Karpas-422 (cell line): ENCODE measurements at places on chromosomes 2 and 18. TPM values are rescaled to one million over a fixed set of nuclear protein-coding genes. Genes with fewer than 3 reads are reported as not detected.

Gene COL6A3
- total RNA-seq: 0.07 TPM in 1 of 2 replicates, not detected in the other

Gene TMEM163
- total RNA-seq: 4.7 and 7.3 TPM in 2 replicates

Gene IL37
- not detected in 2 replicates for total RNA-seq

Gene BBS5
- total RNA-seq: 2.0 and 4.2 TPM in 2 replicates

Gene RBM43
- total RNA-seq: 3.7 and 4.5 TPM in 2 replicates

Gene PPP1R1C
- not detected in 2 replicates for total RNA-seq

Gene TCF23
- not detected in 2 replicates for total RNA-seq

Gene IRS1
- 3.5 and 3.9 TPM in 2 replicates for total RNA-seq

Gene FBXO15
- total RNA-seq: 0.32 and 0.89 TPM in 2 replicates

Gene KANSL1L
- 11.3 and 26.1 TPM in 2 replicates for total RNA-seq

Gene SERPINB7
- total RNA-seq: 2.8 TPM in 1 of 2 replicates, not detected in the other

Gene TMEM185B
- 12.9 and 13.0 TPM in 2 replicates for total RNA-seq

Gene XRCC5
- 102 and 107 TPM in 2 replicates for total RNA-seq

Gene PLGLB1
- 4.1 and 12.2 TPM in 2 replicates for total RNA-seq

Gene VWC2L
- total RNA-seq: not detected in 2 replicates

Gene ALPP
- not detected in 2 replicates for total RNA-seq

Gene DLGAP1
- 4.8 and 8.8 TPM in 2 replicates for total RNA-seq

Gene DES
- total RNA-seq: not detected in 2 replicates

Gene CD8B2
- not detected in 2 replicates for total RNA-seq

Gene SLC9A2
- total RNA-seq: not detected in 2 replicates

Gene CDK15
- not detected in 2 replicates for total RNA-seq

Gene ANKRD62
- not detected in 2 replicates for total RNA-seq

Gene BOLL
- not detected in 2 replicates for total RNA-seq

Gene RAX
- total RNA-seq: not detected in 2 replicates

Gene MALL
- total RNA-seq: not detected in 2 replicates

Gene KIF1A
- total RNA-seq: not detected in 2 replicates

Gene HTR2B
- total RNA-seq: not detected in 2 replicates

Gene PLEK
- 224 and 232 TPM in 2 replicates for total RNA-seq

Gene CYP27A1
- 0.29 TPM in 1 of 2 replicates, not detected in the other for total RNA-seq

Gene SMYD5
- 35.6 and 48.1 TPM in 2 replicates for total RNA-seq

Gene PTPN4
- 34.5 and 56.7 TPM in 2 replicates for total RNA-seq

Gene THSD7B
- not detected in 2 replicates for total RNA-seq

Gene CRYBA2
- not detected in 2 replicates for total RNA-seq

Gene EN1
- total RNA-seq: not detected in 2 replicates

Gene GALNT13
- not detected in 2 replicates for total RNA-seq

Gene CELF4
- total RNA-seq: not detected in 2 replicates

Gene INPP5D
- 145 and 155 TPM in 2 replicates for total RNA-seq

Gene LCT
- 0.14 and 0.19 TPM in 2 replicates for total RNA-seq

Gene SAG
- total RNA-seq: not detected in 2 replicates
